Activated CD4-positive, alpha-beta T cell treated with anti-CD3 and anti-CD28 coated beads for 24 hours (primary cell): ENCODE measurements at places on chromosomes 7 and 10.

GRCh38 chr7:154956427-154956826, 46.5 kb downstream of the PAXIP1 start:
- DNase-seq: no peak

GRCh38 chr10:75402486-75403143, 1.1 kb upstream of the ZNF503 start:
- no peak for DNase-seq

DNA sequence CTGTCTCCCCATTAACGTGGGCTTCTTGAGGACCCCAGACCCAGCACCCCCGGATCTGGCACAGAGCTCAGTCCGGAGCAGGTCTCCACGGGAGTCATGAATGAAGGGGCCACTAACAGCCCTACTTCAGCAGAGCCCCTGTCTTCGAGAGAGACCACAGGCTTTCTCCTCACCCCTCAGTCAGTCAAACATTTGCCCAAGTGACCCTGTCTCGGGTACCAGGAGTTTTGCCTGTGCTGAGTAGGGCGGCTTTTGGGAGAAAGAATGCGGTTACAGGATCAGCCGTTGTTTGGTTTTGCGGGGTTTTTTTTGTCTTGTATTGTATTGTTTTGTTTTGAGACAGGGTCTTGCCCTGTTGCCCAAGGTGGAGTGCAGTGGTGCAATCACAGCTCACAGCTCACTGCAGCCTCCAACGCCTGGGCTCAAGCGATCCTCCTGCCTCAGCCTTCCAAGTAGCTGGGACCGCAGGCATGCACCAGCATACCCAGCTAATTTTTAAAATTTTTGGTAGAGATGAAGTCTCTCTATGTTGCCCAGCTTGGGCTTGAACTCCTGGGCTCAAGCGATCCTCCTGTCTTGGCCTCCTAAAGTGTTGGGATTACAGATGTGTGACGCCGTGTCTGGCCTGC, 16.5 kb downstream of the ADAP1 start:
- DNase-seq: no peak

DNA sequence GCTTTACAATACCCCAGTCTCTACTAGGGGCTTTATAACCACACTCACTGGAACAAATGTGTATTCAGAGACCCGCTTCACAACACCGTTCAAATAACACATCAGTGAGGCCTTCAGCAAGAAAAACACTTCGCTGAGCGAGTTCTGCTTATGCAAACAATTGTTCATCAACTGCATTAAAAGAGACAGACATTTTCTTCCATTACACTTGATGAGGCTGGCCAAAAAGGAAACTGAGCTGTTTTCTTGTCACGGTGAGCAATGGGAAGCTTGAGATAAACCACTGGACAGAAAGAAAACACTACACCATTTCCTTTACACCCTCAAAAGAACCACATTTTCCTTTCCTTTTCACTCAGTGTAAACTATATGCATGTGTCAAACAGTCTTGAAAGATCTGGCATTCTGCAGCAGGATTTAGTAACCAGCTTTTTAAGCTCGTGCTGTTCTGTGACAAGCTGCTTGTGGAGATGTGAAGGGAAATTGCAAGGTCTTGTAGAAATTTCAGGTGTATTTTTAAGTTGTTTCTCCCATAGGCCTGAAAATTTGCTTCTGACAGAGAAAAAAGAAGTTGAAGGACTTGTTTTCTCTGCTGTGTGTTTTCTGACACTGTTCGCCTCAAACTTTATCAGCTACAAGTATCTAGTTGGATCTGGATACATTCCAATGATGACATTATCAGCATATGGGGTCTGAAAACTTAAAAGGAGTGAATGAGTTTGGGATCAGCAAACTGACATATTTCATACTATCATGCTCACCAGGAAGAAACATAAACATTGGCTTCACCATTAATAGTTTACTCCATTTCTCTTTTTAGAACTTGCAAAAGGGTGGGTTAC, 693.1 kb downstream of the PARD3 start:
- DNase-seq: no peak

DNA sequence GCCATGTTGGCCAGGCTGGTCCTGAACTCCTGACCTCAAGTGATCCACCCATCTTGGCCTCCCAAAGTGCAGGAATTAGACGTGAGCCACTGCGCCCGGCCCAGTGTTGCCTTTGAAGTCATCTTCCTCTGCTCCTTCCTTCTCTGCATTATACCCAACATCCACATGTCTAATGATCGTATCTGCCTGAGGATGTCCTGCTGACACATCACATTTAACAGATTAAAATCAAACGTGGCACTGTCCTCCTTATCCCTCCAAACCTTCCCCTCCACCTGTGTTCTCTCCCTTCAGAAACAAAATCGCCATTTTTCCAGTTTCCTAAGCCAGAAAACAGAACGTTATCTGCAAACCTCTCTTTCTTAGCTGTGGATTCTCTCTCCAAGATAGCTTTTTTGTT, 8.4 kb upstream of the SDK1 start:
- DNase-seq: no peak

DNA sequence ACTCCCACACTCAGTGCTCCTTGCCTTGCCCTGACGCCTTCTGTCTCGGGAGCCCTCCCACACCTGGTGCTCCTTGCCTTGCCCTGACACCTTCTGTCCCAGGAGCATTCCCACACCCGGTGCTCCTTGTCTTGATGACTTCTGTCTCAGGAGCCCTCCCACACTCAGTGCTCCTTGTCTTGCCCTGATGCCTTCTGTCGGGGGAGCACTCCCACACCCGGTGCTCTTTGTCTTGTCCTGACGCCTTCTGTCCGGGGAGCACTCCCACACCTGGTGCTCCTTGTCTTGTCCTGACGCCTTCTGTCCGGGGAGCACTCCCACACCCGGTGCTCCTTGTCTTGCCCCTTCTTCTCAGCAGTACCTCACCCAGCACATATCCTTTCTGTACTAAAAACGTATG, 207.2 kb upstream of the ADARB2 start:
- DNase-seq: no peak

- no peak for DNase-seq
These were observed 283.0 kb upstream of the KLF6 start for GRCh38 chr10:4067931-4068561.

- no peak for DNase-seq
These were observed 44.5 kb downstream of the TAS2R16 start for GRCh38 chr7:122951006-122951405.

GRCh38 chr7:101743241-101743994, 74.0 kb upstream of the CUX1 start:
- peak; percentile 45 for DNase-seq

GRCh38 chr7:87316097-87316700, 29.3 kb upstream of the CROT start:
- no peak for DNase-seq

- no peak for DNase-seq
These were observed 98.2 kb downstream of the RNF216 start for GRCh38 chr7:5683280-5683670.
